ENCODE measurements at places on chromosomes 16 and 17.

DNA sequence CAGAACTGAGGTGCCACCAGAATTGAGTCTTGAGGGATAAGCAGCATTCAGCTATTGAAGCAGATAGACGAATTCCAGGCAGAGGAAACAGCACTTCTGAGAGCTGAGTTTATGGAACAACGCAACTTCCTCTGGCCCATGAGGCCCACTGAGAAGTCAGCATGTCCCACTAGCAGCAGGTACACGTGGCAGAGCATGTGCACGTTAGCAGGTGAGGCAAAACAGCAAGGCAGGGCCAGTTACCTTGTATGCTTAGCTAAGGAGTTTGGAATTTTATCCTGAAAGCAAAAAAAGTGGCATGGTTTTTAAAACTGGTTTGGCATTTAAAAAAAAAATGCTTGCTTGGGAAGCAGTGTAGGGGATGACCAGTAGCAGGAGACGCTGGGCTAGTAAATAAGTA, 305.6 kb downstream of the CPPED1 start:
- DNase-seq = no peak

DNA sequence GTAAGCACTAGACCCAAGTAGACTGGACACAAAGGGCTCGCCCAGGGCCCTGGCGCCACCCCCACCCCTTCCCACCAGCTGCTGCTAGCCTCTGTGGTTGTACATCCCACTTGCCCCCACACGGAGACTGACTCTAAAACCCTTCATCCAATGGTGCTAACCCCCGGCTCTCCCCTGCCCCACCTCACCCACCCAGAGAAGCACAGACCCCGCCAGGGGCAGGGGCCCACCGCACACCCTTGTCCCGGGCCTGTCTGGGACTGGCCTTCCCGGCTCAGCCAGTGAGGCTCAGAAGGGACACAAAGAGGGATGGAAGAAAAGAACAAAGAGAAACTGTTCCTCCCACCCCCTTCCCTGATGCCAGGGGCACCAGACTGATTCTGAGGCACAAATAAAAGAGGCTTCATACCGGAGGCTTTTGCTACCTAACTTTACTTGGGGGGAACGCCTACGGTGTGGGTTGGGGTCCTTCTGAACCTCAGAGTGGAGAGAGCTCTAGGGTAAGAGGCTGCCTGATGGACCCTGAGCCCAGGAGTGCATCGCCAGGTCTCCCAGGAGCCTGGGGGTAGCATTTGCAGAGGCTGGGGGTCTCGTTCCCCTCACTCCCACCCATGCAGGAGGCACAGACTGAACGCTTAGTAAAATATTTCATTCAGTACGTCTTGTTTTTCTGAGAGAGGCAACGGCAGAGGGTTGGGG, 8.2 kb downstream of the CORO6 start:
- no peak for DNase-seq

GRCh38 chr17:5758651-5759050, 174.3 kb upstream of the NLRP1 start:
- peak; percentile 0 for DNase-seq

- DNase-seq = peak; percentile 40
These were observed 38.7 kb downstream of the PKD1 start for GRCh38 chr16:2096853-2097595.
